ENCODE measurements at places on chromosomes 16 and 17.

GRCh38 chr16:54026456-54026855, 260.1 kb downstream of the IRX3 start:
- DNase-seq: no peak

GRCh38 chr17:33889766-33890165, 365.3 kb upstream of the CCL2 start:
- no peak for DNase-seq

DNA sequence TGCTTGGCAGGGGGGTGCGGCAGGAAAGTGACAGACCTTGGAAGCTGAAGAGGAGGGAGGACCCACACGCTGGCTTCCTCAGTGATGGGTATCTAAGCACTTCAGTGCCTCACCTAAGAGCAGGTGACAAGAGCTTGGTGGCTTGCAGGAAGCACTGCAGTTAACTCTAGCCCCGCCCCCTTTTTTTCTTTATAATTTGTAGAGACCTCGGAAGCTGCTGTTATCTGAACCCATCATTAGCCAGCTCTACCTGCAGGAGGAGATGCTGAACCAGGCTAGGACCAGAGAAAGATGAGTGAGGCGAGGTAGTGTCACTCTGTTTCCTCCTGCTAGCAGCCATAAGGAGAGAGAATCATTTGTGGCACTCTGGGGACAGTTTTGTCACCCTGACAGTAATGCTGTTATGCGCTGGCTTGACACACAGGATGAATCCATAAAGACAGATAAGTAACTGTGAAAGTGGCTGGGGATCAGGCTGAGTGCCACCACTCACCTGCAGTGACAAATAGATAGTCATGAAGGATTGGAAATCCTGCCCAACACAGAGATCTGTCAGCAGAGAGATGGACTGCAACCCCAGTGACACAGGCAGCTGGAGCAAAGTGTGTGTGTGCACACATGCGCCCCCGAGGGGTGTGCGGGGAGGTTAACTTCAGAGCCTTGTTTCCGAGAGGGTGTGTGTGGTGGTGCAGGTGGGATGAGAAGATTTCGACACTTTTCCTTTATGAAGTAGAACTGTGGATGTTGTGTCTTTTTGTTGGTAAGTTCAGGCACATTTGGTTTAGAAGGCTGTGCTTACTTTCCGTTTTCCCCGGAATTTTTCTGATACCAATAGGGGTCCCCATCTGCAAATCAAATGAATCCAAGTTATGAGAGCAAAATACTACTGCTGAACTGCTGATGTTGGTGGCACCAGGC, 224.0 kb downstream of the IRX3 start:
- DNase-seq: no peak

DNA sequence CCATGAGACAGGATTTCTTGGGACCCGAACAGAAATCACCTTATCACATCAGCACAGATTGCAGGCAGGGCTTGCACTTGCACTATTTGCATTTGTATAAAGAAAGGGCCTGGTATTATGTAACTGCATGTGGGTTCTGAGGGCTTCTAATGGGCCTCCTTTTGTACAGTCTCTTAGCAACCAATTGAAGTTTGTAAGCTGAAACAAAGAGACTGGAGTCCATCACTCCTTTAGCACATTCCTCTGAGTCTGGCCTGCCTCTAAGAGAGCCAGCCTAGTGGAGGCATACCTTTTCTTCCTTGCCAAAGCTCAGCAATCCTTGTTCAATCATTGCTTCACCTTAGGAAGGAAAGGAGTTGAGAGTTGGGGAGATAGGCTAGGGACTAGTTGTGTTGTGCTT, 387.1 kb downstream of the XYLT1 start:
- no peak for DNase-seq

- peak; percentile 14 for DNase-seq
These were observed 34.9 kb downstream of the ARHGAP17 start for GRCh38 chr16:24980077-24980793.

GRCh38 chr17:49443862-49444261, 29.2 kb upstream of the PHB1 start:
- DNase-seq: no peak

GRCh38 chr16:4918781-4919251, 18.1 kb downstream of the PPL start:
- DNase-seq: no peak

DNA sequence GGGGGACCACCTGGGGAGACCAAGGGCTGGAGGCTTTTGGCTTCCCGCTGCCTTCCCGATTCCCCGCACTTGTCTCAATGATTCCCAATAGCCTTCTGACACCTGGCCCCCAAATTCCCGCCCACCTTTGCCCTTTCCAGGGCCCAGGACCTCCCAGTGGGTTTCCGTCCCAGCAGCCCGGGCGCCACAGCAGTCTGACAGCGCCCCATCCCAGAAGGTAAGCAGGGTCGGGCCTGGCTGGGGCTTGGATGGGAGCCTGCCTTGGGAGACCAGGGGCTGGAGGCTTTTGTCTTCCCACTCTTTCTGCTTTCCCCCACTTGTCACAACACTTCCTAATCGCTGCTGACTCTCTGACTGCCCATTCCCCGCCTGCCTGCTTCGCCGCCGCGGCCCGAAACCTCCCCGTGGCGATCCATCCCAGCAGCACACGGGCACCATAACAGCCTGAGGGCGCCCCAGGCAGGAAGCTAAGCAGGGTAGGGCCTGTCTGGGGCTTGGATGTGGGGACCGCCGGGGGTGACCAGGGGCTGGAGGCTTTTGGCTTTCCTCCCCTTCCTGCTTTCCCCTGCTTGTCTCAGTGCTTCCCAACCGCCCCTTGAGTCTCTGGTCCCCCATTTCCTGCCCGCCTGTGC, 2289.3 kb downstream of the TP53TG3F start:
- no peak for DNase-seq

DNA sequence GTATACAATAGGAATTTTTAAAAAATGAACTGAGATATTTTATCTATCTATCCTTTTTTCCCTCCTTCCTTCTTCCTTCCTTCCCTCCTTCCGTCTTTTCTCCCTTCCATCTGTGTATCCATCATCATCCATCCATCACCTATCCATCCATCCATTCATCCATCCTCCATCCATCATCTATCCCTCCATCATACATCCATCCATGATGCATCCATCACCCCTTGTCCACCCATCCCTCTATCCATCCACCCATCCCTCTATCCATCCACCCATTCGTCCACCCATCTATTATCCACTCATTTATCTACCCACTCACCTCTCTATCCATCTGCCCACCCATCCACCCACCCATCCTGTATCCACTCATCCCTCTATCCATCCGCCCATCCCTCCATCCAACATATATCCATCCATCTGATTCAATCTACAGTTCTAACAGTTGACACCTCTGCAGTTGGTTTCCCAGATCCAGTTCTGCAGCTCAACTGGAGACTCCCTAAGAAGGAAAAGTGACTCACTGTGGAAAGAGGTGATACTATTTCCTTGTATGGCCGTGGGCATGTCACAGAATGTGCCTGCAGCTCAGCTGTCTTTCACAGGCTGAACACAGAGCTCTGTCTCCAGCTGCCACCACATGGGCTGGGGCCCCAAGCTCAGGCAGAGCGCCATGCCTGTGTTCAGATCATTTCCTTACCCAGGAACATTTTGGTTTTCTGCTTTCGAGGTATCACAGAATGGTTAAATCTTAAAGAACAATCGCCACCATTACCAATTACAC, 130.8 kb downstream of the XYLT1 start:
- no peak for DNase-seq

GRCh38 chr17:69447726-69448125, 33.2 kb downstream of the MAP2K6 start:
- DNase-seq: no peak

All from stimulated activated CD4-positive, alpha-beta T cell treated with anti-CD3 and anti-CD28 coated beads, Interleukin-2, amount 100 ng/mL, for 24 hours (primary cell).